ENCODE measurements at places on chromosomes 13 and 19.

DNA sequence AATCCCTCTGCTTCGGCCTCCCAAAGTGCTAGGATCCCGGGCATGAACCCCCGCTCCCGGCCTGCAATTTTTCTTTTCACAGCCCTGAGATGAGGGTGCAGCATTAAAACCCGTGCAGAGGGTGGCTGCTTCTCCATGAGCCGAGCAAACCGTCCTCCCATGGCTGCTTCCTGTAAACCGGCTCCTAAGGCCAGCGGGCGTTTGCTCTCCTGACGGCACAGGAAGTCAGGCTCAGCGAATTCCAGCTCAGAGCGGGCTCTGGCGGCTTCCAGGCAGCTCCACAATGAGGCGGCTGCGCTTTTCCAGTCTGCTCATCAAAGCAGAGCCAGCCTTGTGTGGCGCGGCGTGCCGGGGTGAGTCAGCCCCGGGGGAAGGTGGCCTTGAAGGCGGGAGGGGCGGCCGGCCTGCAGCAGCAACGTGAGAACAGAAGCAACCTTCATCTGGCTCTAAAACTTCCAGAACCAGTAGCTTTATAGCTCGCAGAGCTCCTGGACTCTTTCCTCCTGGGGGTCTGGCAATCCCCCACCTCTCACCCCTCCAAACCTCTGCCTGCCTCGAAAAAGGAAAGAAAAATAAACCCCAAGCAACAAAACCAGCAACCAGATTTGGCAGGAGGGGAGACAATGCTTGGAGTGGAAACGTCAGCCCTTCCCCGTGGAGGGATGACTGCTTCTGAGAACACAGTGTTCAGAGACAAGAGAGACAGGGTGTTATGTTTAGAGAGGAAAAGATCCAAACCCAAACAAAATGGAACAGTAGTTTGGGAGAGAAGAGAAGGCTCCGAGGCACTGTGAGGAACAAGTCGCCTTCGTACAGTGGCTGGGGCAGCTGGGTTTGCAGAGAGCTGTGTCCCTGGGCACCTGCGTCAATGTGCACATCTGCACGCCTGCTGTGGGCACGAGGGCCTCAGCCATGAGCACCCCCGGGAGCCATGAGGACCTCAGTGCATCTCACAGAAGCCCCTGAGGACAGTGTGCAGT, 67.8 kb downstream of the GADD45B start:
- DNase-seq, result peak; percentile 18

- DNase-seq, result no peak
Observed at GRCh38 chr19:15050639-15051038, 1.4 kb downstream of the CASP14 start.

- no peak for DNase-seq
Observed at GRCh38 chr19:6069268-6069791, 41.0 kb downstream of the RFX2 start.

DNA sequence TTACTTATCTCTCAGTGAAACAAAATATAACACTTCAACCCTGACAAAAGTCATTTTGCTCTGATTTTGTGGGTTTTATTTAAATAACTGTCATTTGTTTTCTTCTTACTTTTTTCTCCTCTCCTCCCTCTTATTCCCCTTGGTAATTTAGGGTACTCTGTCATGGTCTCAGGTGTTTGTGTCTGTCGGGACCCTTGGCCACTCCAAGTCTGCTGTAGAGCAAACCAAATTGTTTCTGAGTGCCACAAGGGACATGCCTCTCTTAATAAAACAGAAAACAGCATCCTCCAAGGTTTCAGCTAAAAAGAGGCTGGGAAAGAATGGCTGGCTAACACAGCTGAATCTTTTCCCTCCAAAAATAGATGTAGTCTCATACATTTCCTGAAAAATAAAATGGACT, 573.1 kb upstream of the KLF12 start:
- DNase-seq, result no peak

GRCh38 chr13:91105270-91105669, 242.2 kb upstream of the MIR17HG start:
- no peak for DNase-seq

- DNase-seq, result no peak
Observed at GRCh38 chr13:30523211-30523610, 57.5 kb upstream of the HMGB1 start.

GRCh38 chr13:73336773-73337172, 278.0 kb downstream of the KLF5 start:
- no peak for DNase-seq

GRCh38 chr19:33290956-33291622, 11.2 kb downstream of the CEBPA start:
- DNase-seq, result no peak

DNA sequence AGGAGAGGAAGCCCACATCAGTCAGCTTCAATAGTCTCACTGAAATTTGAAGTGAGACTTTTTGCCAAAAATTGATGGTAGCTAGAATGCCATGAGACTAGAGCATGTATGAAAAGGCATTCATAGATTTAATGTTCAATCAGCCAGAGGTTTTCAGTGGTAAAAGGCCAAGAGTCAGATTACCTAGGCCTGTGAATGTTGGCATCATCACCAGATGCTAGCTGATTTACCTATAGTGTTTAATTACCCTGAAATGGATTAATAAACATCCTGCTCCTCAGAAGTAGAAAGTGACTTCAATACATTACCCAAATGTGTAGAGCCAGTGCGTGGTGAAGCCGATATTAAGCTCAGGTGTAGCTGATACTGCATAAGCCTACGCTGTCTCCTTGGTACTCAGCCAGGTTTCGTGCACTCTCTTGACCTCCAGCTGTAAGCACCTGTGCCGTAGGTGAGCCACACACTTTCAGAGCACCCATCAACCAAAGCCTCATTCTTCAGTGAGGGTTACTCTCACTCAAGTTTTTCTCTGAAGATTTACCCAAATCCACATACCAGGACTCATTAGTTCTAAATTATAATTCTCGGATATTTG, 1140.3 kb upstream of the SLC10A2 start:
- DNase-seq, result peak; percentile 48

- no peak for DNase-seq
Observed at GRCh38 chr13:102769679-102770078, 3.9 kb downstream of the TEX30 start.

DNA sequence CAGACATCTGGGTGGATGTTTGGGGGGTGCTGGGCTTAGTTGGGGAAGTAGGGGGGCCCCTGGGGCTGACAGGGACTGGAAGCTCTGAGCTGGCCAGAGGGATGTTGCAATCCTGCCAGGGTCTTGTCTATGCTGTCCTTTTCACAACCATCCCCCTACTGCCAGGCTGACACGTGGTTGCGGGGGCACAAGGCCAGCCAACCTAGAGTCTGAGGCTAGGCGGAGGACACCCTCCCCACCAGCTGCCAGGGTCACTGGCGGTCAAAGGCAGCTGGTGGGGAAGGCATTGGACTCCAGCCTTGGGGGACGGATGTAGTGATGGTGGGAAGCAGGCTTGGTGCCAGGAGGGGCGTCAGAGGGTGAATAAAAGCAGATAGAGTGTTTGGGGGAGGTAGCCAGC, 1.6 kb upstream of the APOC1 start:
- DNase-seq, result no peak

GRCh38 chr13:110413676-110414040, 106.6 kb downstream of the COL4A2 start:
- DNase-seq, result no peak

DNA sequence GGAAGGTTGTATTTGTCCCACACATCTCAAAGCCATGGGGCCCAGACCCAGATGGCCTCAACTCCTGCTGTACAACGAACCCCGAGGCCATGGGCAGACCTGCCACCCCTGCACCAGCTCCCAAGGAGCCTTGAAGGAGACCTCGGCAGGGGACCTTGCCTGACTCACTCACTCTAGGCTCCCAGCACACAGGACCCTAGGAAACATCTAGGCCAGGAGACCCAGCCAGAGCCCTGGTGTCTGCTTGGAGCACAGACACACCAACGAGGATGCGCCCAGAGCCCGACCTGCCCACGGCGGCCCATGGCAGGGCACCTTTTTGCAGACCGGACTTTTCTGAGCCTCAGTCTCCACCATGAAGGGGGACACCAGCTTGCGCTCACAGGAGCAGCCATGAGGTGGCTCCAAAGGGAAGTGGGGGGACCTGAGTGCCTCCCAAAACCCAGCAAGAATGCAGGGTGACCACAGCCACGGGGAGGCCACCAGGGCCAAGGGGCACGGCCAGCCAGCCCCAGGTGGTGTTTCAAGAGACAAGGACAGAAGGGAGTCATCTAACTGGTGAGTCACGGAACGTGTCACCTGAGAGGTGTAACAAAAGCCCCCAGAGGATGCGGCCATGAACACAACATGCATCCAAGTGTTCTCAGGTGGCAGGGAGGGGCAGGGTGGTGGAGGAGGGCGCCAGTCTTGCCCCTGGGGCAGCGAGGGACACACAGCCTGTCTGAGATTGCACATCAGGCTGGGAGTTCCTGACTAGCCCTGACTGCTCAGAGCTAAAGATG, 4.9 kb upstream of the CERS1 start:
- no peak for DNase-seq

DNA sequence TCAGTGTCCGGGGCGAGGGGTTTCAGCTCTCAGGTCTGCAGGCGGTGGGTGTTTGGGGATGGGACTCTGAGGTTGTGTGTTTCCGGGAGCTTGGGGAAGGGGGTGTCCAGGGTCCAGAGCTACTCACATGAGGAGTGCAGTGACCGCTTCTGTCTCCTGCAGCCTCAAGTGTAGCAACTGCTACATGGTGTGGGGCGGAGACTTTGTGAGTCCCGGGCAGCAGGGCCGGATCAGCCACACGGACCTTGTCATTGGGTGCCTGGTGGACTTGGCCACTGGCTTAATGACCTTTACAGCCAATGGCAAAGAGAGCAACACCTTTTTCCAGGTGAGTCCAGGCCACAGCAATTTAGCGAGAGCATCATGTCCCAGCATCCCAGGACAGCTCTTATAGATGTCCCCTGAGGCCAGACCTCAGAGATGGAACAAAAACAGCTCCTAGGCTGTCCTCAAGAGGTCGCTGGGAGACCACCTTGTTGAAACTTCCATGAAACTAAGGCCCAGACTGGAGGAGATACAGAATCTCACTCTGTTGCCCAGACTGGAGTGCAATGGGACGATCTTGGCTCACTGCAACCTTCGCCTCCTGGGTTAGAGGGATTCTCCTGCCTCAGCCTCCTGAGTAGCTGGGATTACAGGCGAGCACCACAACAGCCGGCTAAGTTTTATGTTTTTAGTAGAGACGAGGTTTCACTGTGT, 44.9 kb downstream of the RYR1 start:
- peak; percentile 23 for DNase-seq

GRCh38 chr19:58555920-58556621, 1.2 kb upstream of the CHMP2A start:
- DNase-seq, result no peak

DNA sequence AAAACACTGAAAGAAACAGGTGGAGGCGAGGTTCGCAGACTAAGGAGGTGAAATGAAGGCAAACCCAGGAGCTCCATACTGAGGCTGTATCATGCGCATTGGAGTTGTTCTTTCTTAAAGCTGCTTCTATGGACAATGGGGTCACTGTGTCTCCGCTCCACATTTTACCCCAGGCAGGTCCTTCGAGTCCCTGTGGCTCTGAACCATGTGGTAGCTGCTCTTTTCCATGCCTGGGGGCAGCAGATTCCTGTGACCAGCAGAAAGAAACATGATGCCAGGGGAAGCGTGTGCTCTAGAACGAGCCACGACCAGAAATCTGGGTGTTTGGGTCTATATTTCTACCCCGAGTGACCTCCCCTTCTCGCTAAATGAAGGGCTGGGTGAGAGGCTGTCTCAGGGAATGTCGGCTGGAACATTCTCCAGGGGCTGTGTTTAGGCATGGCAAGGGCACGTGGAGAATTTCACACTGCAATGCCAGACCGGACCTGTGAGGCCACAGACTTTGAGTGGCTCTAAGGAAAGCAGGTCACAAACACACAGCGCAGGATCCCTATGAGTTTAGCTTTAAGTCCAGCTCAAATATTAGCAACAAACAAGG, 95.7 kb upstream of the IRS2 start:
- no peak for DNase-seq

- DNase-seq, result no peak
Observed at GRCh38 chr13:21965095-21965494, 294.2 kb downstream of the FGF9 start.

GRCh38 chr13:78659732-78660494, 958 bp upstream of the OBI1 start:
- peak; percentile 11 for DNase-seq

DNA sequence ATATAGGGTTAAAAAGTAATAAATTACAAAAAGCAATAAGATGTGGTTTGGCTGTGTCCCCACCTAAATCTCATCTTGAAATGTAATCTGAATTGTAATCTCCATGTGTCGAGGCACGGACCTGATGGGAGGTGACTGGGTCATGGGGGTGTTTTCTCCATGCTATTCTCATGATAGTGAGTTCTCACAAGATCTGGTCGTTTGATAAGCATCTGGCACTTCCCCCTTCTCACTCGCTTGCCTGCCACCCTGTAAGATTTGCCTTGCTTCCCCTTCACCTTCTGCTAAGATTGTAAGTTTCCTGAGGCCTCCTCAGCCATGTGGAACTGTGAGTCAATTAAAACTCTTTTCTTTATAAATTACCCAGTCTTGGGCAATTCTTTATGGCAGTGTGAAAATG, 577.4 kb downstream of the TBC1D4 start:
- DNase-seq, result no peak

All from RPMI8226 (cell line).